ENCODE measurements at places on chromosomes 4 and X. TPM values are rescaled to one million over a fixed set of nuclear protein-coding genes. Genes with fewer than 3 reads are reported as not detected.

The FAT4 gene
- total RNA-seq = 25.1 TPM

DNA sequence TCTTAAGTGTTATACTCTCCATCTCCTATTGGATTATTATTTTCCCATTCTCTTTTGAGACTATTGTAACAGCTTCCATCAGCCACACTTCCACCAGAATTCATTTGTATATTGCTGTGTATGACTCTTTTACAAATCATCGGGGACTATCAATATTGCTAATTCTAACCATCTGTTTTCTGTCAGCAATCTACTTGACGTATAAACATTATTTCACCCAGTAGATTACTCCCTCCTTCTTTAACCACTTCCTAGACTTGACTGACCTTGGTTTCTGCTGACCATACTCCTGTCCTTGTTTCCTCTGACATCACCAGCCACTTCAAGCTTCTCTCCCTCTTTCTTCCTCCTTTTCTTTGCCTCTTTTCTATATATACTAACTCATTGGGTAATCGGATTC, 402.9 kb downstream of the PCDH18 start:
- no peak for DNase-seq

- no peak for DNase-seq
These were observed 72.8 kb downstream of the CLCN5 start for GRCh38 chrX:49995107-49995731.

DNA sequence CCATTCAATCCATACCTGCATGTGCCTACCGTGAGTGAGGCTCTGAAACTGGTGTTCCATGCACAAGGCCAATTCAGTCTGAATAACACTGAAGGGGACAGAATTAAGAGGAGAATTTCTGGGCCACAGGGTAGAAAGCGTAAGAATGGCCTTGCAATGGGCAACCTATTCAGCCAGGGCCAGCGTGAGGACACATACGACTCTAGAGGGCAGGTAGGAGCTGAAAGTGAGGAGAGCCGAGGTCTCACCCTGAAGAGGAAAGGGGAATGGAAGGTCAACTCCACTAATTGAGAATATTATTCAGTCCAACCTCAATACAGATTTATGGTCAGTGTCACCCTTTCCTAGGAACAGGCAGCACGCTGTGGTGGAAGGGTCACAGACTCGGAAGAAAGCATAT, 202.2 kb downstream of the TRIML1 start:
- DNase-seq = no peak

GRCh38 chrX:63869506-63869905, 84.5 kb upstream of the ARHGEF9 start:
- no peak for DNase-seq

- DNase-seq = no peak
These were observed 295.6 kb downstream of the SH2D1A start for GRCh38 chrX:124641737-124642491.

DNA sequence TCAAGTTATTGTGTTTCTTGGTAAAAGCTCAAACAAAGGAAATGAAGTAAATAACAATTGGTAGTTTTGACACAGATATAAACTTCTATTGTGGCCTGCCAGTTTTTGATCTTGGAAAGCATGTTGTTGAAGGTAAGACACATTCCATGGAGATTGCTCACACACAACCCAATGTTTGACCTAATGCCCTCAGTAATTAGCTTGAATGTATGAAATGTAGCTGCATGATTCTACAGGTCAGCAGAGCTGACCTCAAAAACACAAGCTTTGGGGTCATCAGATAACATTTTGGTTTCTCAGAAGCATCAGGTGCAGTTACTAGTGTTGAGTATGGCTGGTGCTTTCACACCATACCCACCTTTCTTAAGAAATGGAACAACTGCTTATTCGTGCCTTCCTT, 16.5 kb downstream of the GPR173 start:
- DNase-seq = no peak

All from breast epithelium (tissue), 4 donors.